ENCODE measurements at places on chromosomes 3 and 15.

- H3K36me3 ChIP-seq: no peaks in the 10 kb centered on the region
- no peaks in the 10 kb centered on the region for H3K27me3 ChIP-seq
- no peak overlapping the region for H3K27ac ChIP-seq
- H3K4me3 ChIP-seq: no peak overlapping the region
- H3K4me1 ChIP-seq: no peaks in the 10 kb centered on the region
Measured at GRCh38 chr3:65524584-65524983, 514.1 kb downstream of the MAGI1 start.

DNA sequence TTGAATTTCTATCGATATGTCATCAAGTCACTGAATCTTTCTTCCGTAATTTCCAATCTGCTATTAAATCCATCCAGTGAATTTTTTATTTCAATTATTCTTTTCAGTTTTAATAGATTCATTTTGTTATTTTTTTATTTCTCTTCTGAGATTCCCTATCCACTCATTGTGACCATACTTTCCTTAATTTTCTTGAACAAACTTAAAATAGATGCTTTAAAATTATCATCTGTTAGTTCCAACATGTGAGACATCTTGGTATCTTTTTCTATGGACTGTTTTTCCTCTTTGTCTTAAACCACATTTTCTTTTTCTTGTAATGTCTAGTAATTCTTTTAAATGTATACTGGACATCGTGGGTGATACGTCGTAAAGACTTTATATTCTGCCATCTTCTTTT lies 236.6 kb upstream of the TLE3 start:
- H3K4me1 ChIP-seq: no peaks in the 10 kb centered on the region
- no peak overlapping the region for H3K27ac ChIP-seq
- no peaks in the 10 kb centered on the region for H3K36me3 ChIP-seq
- no peaks in the 10 kb centered on the region for H3K27me3 ChIP-seq
- H3K4me3 ChIP-seq: no peak overlapping the region

- H3K27ac ChIP-seq: no peak overlapping the region
- no peaks in the 10 kb centered on the region for H3K36me3 ChIP-seq
- no peak overlapping the region for H3K4me3 ChIP-seq
- no peaks in the 10 kb centered on the region for H3K27me3 ChIP-seq
- DNase-seq: peak; percentile 71
Measured at GRCh38 chr3:56347219-56347871, 120.9 kb downstream of the ERC2 start.

- no peaks in the 10 kb centered on the region for H3K4me1 ChIP-seq
- no peaks in the 10 kb centered on the region for H3K27me3 ChIP-seq
- no peak for DNase-seq
- peaks cover 5% of the 10 kb centered on the region for H3K36me3 ChIP-seq
- no peak overlapping the region for H3K4me3 ChIP-seq
- no peak overlapping the region for H3K27ac ChIP-seq
Measured at GRCh38 chr15:73560501-73561117, 72.6 kb downstream of the NPTN start.

- no peak for DNase-seq
- no peak overlapping the region for H3K27ac ChIP-seq
Measured at GRCh38 chr3:125213364-125213755, 812 bp upstream of the SLC12A8 start.
